ENCODE measurements at places on chromosomes 2 and 18.
A peak's percentile ranks its signal among the peaks of the same experiment; 100 is the strongest.

DNA sequence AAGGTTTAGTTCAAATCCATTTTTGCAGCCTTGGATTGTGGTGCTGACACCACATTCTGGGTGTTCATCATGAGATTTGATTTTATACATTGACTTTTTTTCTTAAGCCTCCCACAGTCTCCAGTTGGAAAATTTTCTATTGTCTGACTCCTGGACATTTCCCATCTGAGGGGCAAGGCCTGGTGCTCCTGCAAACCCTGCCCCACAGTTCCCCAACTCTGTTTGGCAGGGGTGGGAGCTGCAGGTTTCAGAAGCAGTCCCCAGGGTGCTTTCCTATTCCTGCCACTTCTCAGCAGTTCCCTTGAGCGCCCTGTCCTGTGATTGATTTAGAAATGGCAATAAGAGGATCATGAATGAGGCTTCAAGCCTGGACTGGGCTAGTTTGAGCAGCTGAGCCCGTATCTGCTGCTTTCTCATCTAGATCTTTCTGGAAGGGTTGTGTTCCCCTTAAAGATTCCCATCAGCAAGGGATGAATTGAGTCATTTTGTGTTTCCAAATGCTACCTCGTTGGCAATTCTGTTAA lies 77.0 kb downstream of the CIB4 start:
- no peak for DNase-seq

- no peak for DNase-seq
These were observed 383.0 kb upstream of the LRRTM1 start for GRCh38 chr2:80687524-80687923.

GRCh38 chr2:16228471-16228870 lies 288.1 kb downstream of the MYCN start:
- DNase-seq = no peak

- no peak for DNase-seq
These were observed 126.1 kb downstream of the THADA start for GRCh38 chr2:43469713-43470112.

DNA sequence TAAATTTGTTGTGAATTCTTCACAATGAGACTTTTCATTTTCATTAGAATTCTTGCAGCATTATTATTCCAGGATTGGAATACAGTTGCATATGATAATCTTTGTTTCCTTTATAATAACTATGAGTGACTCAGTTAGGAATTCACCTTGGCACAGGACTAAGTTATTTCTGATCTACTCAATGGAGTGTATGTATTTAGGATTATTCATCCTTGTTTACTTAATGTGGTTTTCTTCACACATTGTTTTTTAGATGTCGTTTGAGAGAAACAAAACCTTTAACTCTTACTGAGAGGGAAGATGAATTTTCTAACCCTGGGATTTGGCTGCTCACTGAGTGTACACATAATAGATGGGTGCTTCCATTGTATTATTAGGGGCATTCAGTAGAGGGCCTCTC lies 970.1 kb downstream of the DPP10 start:
- no peak for DNase-seq

GRCh38 chr2:60104514-60105505 lies 448.6 kb downstream of the BCL11A start:
- DNase-seq = no peak

DNA sequence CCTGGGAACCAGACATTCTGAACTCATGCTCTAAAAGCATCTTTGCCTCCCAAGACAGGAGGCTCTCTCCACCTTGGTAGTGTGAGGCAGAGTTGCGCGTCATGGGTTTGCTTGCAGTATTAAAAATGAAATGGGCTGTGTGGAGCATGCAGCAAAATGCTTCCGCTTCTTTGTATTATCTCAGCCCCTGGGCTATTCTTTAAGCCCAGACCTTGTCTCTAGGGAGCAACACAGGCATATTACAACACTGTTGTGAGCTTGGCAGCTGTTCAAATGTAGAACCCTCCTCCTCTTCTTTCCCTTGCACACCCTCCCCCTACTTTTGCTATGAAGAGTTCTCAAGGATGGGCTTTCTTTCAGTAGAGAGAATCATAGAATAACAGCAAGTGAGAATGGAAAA lies 185.1 kb upstream of the LHCGR start:
- DNase-seq = no peak

DNA sequence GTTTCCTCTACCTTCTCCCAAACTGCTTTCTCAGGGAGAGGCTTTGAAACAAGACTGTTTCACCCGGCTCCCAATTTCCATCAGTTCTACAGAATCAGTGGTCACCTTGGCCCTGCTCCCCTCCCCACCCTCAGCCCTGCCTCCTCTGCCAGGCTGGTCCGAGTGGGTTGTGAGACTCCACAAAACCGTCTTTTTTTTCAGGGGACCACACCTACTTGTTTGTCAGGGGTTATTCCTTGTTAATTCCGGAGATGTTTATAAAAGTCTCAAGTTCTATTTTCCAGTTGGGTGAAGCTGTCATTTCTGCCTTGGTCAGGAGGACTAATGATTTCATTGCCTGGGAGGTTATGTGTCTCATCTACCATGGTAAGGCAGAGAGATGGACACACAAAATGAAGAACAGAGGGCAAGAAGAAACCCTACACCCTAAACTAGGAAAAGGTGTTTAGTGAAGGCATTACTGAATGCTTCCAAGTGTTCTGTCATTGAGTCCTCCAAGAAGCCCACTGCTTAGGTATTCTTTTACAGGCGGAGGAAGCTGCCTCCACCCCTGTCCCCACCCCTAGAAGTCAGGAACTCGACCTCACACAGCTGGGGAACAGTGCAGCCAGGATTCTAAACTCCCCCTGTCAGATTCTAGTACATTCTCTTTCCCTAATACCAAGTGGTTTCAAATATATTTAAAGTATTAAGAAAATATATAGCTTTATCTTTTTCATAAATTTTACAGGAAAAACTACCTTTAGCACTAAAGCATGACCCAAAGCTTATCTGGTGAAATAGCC lies 46.3 kb downstream of the COPS8 start:
- no peak for DNase-seq

DNA sequence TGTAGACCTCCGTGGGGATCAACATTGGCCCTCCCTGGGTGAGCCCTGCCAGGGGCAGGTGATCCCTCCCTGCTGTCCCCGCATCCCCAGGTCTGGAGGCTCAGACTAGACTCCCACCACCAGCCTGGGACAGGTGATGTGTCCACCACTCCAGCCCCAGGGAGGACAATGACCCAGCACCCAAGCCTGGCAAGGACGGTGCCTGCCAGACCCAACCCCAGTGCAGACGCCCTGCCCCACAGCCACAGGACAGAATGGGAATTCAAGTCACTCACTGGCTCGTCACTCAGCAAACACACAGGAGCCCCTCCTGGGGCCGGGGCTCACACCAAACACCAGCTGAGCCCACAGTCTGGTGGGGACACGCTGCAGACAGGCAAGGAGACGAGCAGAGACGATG lies 239.7 kb downstream of the ATAD2B start:
- DNase-seq = no peak

GRCh38 chr2:51013079-51013932 lies 18.6 kb downstream of the NRXN1 start:
- no peak for DNase-seq

DNA sequence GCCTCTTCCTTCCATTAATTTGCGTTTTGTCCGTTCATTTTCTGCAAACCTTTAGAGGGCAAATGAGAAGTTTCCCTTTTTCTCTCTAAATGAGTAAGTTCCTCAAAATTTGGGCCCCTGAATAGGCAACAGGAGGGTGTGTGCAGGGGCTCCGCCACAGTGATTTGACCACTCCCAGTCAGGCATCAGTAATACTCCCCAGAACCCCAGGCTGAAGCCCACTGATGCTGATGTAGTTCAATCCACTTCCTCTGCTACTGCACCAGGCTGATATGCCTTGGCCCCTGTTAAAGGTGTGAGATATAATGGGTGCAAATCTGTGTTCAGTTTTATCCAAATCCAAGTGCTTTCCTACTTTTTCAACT lies 1150.0 kb downstream of the RPIA start:
- no peak for DNase-seq

DNA sequence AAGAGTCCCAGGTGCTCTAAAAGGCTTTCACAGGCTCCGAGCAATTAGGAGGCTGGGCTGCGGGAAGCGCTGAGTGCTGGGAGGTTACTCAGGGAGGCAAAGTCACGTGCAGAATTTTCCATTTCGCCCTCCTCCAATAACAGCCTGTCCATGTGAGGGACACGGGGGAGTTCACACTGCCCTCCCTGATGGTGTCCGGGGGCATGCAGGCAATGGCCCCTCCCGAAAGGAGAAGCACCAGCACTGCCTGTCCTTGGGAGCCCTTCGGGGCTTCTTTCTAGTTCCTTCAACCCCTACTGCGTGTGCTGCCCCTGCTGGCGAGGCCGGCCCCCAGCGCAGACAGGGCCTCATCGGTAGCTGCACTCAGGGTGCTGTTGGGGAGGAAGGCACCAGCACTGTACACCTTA lies 63.1 kb upstream of the HPCAL1 start:
- DNase-seq = no peak

DNA sequence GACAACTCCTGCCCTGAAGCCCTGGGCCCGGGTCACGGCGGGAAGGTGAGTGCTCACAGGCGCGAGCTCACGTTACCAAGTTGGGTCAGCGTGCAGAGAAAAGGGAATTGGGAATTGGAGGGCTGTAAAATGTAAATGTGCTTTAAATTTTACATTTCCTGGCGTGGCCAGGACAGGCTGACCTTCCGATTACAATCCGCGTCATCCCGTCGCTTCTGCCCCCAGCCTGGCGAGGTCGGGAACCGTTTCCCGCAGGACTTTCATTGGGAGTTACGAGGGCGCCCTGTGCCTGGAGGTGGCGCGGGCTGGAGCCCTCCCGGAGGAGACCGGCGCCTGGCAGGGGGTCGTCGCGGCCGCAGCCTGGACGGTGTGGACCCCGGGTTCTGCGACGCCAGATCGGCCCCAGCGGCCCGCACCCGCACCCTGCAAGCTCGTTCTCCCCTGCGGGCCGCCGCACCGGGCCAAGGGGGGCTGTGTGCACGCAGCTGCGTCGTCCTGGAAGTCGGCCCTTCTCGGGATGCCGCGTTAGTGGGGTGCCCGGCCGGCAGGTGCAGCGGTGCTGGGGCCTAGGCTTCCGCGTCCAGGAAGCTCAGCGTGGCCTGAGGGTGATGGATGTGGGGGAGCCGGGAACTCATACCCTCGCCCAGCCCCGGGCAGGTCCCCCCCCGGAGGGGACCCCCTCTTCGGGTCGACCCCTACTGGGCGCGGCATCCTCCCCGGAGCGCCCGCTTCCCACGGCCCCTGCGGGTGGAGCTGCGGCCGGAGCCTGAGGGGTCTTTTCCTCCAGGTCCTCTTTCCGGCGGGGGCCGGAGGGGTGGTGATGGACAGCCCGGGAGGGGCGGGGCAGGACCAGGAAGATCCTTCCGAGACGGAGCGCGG lies 63.9 kb downstream of the LRRFIP1 start:
- DNase-seq = no peak

GRCh38 chr2:212109792-212110680 lies 428.6 kb downstream of the ERBB4 start:
- no peak for DNase-seq

DNA sequence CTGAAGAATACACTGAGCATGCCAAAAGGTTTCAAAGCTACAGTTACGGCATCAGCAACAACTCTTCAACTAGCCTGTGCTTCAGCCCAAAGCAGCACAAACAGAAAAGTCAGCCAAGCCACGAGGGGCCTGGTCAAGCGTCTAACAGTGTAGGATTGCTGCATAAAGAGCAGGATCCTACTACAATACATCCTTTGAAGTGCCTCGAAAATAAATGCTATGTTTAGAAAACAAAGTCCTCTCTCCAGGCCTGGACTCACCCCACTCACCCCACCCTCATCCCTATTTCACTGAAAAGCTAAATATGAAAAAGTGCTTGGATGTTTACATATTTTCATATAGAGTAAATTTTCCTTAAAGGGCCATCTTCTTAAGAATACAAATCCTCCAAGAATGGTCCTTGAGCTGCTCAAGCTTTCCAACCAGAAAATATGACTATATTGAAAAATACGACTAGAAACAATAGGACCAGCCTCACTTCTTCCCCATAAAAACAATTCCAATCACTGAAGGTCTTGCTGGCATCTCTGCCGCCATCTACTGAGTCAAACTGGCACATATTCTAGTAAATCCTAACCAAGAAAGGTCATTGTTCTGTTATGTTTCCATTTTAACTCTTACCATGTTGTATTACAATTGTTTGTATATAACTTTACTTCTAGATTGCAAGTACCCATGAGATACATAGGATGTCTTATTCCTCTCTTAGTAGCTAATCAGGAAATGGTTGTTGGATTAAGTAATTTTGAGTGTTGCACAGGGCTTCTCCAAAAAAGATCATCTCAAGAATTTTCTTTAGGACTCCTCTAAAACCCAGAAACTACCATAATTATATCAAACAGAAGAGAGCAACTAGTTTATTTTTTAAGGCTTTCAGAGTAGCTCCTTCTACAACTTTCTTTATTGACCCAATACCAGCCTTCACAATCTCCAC lies 63.6 kb downstream of the CLHC1 start:
- peak; percentile 73 for DNase-seq

- no peak for DNase-seq
These were observed 105.3 kb upstream of the SIX3 start for GRCh38 chr2:44836174-44836573.

- no peak for DNase-seq
These were observed 47.0 kb downstream of the SERTAD2 start for GRCh38 chr2:64606479-64607363.

All from substantia nigra (tissue), 51 donors.